ENCODE measurements at places on chromosomes 6 and 20.
A peak's percentile ranks its signal among the peaks of the same experiment; 100 is the strongest.

DNA sequence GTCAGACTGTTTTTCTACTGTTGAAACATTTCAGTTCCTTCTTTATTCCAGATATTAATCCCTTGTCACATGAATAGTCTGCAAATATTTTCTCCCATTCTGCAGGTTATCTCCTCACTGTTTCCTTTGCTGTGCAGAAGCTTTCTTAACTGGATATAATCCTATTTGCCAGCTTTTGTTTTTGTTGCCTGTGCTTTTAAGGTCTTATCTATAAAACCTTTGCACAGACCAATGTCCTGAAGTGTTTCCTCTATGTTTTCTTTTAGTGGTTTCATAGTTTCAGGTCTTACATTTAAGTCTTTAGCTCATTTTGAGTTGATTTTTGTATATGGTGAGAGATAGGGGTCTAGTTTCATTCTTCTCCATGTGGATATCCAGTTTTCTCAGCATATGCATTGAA is 19.2 kb downstream of the NCOA6 start:
- DNase-seq = no peak

DNA sequence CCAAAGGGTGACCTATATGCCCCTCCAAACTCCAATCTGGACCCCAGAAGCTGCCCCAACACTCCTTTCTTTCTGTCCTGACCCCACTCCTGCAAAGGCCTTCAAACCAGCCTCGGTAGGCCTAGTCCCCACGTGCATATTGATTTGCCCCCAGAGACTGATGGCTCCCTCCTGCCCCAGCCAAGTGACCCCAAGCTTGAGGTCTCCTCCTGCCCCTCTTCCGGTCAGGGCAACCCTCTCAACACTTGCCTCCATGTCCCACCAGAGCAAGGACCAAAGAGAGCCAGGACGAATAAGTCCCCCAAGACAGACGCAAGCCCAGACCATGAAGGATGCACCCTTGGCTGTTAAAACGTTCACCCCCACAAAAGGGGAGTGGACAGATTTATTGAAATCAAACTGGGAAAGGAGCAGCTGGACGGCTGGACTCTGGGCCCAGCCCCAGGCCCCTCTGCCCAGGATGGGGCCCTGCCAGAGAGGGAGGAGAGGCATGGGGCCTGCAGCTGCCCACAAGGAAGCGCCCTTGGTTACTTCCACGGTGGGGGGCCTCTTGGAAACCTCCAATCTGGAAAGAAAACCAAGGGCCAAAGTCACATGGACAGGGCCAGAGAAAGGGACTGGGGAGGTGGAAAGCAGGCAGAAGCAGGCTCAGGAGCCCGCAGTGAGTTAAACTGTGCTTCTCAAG is 2.4 kb upstream of the SPEF1 start:
- no peak for DNase-seq

GRCh38 chr6:150263765-150264404 is 104.9 kb upstream of the IYD start:
- DNase-seq = peak; percentile 57

DNA sequence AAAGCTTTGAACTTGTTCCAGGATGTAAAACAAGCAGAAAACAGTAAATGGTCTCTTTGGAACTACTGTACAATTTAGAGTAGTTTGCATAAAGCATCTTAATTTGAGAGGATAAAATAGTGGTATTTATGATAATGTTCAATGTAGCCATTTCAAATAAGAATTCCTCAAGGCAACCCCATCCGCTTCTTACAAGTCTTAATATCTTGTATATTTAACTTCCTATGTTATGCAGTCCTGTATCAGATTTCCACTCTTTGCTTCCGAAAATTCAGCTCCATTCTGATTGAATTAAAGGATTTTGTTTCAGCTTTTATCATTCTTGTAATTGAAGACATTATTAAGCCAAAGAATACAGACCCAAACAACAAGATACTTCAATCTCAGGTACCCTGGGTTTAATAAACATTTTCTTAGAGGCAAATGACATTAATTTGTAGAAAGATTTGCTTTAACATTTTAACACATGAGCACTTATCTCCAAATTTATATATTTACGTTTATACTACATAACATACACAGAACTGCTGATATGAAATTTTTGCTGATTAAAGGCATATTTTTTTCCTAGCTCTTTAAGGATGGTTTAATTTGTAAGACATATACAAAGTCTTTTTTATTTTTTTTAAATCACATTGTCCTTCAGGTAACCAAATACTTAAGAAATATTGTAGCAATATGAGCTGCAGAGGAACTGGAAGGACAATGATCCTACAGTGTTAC is 131.1 kb upstream of the BEND3 start:
- DNase-seq = no peak

DNA sequence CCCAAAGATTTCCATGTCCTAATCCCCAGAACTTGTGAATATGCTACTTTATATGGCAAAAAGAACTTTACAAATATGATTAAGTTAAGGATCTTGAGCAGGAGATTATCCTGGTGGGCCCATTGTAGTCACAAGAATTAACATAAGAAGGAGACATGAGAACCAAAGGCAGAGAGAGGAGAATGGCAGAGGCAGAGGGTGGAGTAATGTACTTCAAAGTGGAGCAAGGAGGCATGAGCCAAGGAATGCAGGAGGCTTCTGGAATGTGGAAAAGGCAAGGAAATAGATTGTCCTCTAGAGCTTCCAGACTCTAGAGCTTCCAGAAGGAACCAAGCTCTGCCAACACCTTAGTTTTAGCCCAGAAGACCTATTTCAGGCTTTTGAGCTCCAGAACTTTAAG is 147.4 kb downstream of the MOXD1 start:
- DNase-seq = no peak

- no peak for DNase-seq
These were observed 1.3 kb upstream of the VIP start for GRCh38 chr6:152749336-152749735.

GRCh38 chr6:21235162-21235561 is 358.4 kb upstream of the SOX4 start:
- DNase-seq = no peak

GRCh38 chr6:157725836-157726235 is 97.2 kb upstream of the SNX9 start:
- no peak for DNase-seq

GRCh38 chr6:134909701-134910592 is 40.0 kb downstream of the ALDH8A1 start:
- no peak for DNase-seq

DNA sequence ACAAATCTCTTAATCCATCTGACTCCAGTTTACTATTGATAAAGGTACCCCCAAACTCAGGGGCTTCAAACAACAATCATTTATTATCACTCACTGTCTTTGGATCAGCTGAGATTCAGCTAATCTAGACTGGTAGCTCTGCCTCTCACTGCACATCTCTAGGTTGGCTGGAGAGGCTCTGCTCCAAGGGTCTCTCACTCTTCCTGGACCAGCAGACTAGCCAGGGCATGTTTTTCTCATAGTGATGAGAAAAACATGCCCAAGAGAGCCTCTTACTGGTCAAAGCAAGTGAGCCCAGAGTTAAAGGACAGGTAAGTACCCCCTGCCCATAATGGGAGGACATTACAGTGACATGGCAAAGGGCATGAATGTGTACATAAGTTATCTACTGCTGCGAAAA is 115.1 kb upstream of the BEND3 start:
- DNase-seq = no peak

DNA sequence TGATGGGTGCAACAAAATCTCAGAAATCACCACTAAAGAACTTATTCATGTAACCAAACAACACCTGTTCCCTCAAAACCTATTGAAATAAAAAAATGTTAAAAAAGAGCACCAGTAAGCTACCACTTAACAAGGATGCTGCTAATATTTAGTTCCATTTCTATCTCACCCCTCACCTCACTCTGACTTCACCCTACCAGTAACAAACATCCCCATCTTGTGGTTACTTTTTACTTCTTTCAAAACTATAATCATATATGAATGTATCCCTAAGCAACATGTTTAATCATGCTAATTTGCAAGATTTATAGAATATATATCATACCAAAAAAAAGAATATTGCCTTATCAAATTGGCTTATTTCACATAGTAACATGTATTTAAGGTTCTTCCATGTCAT is 27.4 kb upstream of the SLC24A3 start:
- DNase-seq = no peak

DNA sequence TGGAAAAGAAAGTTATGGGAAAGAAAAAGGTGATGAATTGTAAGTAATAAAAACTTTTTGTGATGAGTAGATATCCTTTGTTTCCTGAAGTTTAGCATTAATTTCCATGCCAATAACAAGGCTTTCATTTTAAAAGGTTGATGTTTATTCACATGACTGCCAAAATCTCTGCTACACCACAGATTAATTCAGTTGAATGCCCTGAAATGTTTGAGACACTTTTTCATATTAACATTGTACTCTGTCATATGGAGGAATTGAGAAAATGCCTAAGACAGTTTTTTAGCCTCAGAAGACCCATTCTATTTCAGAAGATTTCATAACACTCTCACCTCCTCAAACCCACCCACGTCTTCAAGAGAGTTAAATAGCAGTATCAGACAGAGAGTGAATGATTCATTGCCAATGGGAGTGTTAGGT is 115.5 kb downstream of the ADGRG6 start:
- DNase-seq = no peak

- no peak for DNase-seq
These were observed 364.5 kb upstream of the CITED2 start for GRCh38 chr6:139738801-139739455.

DNA sequence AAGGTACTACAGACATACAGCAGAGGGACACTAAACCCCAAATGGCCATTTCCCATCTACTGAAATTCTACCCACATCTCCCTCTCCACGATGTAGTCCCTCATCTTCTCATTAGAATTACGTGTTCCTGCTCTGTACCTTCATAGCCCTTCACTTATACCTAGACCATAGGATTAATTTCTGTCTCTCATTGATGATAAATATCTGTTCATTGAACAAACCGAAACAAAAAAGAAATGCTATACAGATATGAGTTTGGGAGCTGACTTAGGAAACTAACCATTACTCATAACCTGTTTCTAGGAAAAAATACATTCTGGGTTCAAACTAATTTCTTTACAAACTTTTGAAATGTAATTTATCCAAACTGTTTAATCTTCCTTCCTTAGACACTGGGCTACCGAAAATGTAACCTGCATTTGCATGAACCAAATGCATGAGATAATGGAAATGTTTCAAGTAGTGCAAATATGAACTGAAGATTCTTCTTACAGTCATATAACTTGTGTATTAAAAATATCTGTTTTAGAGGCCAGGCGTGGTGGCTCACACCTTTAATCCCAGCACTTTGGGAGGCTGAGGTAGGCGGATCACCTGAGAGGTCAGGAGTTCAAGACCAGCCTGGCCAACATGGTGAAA is 85.3 kb downstream of the GJA10 start:
- DNase-seq = no peak

DNA sequence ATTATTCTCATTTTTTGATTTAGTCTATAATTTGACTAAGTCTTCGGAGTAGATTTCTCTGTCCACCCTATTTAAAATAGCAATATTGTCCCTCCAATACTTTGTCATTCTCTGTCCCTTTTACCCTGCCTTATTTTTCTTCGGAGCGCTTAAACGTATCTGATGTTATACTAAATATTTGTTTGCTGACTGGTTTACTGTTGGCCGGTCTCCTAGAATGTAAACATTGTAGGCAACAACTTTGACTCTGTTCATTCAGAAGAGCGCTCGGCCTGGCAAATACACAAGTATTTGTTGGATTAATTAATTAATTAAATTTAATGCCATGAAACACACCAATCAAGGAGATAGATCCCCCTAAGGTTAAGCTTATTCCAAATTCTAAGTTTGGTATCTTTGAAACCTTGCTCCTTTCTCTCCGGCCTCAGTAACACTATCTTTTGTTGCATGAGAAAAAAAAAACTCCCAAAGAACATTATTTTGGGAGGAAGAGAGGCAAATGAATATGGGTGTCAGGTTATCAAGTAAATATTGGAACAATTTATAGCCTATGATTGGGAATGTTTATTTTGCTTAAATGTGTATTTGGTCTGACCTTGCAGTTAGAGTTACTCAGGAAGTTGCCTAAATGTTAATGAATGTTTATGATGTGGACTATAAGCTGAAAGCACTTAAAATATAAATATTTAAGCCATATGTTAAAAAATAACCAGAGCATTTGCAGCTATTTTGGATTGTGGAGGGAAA is 231.1 kb downstream of the SOX4 start:
- DNase-seq = no peak

- DNase-seq = no peak
These were observed 217.7 kb downstream of the HAO1 start for GRCh38 chr20:7722564-7722963.

- DNase-seq = peak; percentile 22
These were observed 160.7 kb downstream of the FOXC1 start for GRCh38 chr6:1770435-1770843.

DNA sequence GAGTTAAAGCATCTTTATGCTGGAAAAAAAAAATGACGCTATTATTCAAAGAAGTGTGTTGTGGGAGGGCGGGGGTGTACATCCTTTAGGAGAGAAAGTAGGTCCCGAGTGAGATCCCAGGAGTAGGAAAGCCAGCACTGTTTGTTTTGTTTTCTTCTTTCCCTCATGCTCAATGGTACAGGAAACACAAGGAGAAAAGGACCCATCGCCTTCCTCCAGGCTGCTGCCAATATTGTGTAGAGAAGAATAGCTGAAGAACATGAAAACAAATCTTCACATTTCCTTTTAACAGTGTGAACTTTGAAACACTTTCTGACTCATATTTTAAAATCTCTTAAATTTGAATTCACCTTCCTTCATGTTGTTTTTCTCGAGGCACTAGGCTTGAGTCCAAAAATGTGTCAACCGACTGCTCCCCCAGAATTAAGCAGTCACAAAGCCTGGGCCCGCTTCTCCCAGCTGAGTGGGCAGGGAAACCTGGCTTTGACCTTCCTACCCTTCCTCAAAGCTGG is 22.3 kb downstream of the PPP1R16B start:
- no peak for DNase-seq

DNA sequence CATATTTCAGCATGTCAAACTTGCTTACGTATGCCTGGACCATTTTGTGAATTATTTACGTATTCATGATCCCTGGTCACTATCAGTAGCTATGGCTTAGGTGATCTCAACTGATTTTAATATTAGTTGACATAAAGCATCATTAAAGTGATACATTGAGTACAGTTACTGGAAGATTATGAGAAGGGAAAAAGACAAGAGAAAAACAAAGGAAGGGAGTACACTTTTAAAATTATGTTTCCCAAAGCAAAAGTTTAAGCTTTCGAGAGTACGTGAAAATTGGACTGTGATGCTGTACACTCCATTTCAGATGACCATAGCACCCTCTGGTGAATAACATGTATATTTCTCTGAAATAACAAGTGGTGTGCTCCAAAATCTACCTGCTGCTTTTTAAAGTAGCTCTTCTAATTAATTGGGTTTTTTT is 215.0 kb upstream of the HSF2 start:
- no peak for DNase-seq

DNA sequence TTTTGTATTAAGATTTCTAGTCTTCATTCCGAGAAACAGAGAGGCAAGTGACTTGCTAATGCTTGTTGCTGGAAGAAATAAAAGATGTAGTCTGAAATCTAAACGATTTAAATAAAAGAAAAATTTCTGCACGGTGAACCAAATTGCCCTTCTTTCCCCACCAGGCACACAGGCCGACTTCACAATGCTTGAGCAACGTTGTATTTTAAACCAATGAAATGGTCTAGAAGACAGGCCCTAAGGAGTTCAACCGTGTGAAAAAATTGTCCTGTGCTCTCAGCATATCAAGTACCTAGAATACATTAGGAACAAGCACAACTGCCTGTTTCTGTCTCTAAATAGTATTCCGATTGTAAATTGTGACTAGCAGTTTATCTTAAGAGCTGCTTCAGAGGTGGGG is 308.8 kb upstream of the SOX4 start:
- no peak for DNase-seq

- DNase-seq = no peak
These were observed 504.9 kb upstream of the MARCKS start for GRCh38 chr6:113352029-113352801.

- DNase-seq = no peak
These were observed 230.7 kb upstream of the THEMIS start for GRCh38 chr6:128131566-128131965.
